Natural killer cell treated with Interleukin-12 subunit alpha and Interleukin-12 subunit beta and Interleukin-15 and Interleukin-18, amount 100 ng/mL, for 72 hours (primary cell): ENCODE measurements at places on chromosomes 16 and 17. TPM values are rescaled to one million over a fixed set of nuclear protein-coding genes. Genes with fewer than 3 reads are reported as not detected.
A peak's percentile ranks its signal among the peaks of the same experiment; 100 is the strongest.

The ZNF75A gene
- 43.0 TPM for total RNA-seq

The SOST gene
- not detected for total RNA-seq

The RHOT1 gene
- 25.2 TPM for total RNA-seq

The KCNH6 gene
- not detected for total RNA-seq

The POLR3E gene
- 114 TPM for total RNA-seq

The CLEC10A gene
- total RNA-seq = not detected

The ENPP7 gene
- 0.14 TPM for total RNA-seq

- no peaks in the 10 kb centered on the region for H3K36me3 ChIP-seq
- H3K27me3 ChIP-seq = no peaks in the 10 kb centered on the region
- peak overlapping the region; percentile 80 for H3K4me3 ChIP-seq
- DNase-seq = no peak
These were observed 22.6 kb downstream of the ACSM1 start for GRCh38 chr16:20674684-20675487.

DNA sequence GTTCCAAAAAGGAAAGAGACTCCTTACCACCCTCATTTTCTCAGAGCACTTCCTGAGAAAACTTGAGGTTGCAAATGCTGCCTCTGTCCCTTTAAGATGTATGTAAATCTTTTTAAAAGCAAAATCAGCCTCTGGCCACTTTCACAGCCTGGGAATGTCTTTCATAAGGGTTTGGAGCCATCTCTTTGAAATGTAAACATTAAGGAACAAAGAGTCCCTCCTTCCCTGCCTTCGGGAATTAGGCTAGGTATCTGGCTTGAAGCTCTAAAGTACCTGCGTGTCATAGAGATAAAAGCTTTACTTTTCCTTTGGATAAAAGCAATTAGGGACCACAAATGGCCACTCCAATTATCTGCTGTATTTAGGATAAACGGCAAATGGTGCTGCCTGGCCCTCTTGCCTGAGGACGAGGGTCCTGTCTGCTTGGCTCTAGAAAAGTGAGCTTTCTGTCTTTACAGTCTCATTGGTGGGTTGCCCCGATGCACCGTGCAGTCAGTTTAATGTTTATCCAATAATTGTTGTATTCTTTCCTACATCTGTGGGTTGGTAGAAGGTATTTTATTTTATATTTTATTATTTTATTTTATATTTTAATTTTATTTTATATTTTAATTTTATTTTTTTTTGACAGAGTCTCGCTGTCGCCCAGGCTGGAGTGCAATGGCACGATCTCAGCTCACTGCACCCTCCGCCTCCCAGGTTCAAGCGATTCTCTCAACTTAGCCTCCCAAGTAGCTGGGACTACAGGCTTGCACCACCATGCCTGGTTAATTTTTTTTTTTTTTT, 23.9 kb downstream of the NLRC3 start:
- no peak overlapping the region for H3K4me3 ChIP-seq
- no peaks in the 10 kb centered on the region for H3K27me3 ChIP-seq

DNA sequence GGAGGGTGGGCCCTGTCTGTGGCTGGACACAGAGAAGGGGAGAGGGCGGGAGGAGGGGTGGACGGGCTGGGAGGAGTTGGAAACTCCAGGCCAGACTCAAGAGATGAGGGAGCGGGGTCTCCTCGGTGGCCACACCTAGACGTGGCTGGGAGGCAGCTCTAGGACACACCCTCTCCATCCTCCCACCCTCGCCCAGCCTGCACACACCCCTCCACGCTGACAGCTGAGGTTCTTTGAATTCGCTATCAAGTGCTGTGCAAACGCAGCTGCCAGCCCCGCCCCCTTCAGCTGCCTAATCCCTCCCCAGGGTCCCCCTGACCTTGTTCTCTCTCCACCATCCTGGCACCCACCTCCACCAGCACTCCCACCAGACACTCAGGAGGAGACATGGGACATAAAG, 48.7 kb downstream of the DNAH17 start:
- H3K36me3 ChIP-seq = no peaks in the 10 kb centered on the region
- H3K27me3 ChIP-seq = no peaks in the 10 kb centered on the region
- H3K27ac ChIP-seq = no peak overlapping the region
- peaks cover 4% of the 10 kb centered on the region for H3K4me1 ChIP-seq

DNA sequence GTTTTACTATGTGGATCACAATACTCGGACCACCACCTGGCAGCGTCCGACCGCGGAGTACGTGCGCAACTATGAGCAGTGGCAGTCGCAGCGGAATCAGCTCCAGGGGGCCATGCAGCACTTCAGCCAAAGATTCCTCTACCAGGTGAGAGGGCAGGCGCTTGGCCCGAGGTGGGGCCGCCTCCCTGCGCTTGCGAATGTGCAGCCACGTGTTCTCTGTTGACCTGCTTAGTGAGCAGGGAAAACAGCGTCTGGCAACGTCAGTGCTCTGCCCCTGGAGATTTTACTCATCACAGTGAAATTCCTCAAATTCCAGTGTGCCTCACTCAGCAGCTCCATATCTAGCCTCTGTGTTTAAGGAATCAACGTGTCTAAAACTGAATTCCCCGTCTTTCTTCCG, 33.4 kb upstream of the CLEC18A start:
- no peak overlapping the region for H3K27ac ChIP-seq
- H3K4me1 ChIP-seq = no peaks in the 10 kb centered on the region
- no peaks in the 10 kb centered on the region for H3K27me3 ChIP-seq
- DNase-seq = no peak

GRCh38 chr17:40813804-40814203, 8.6 kb downstream of the KRT10 start:
- no peak overlapping the region for H3K27ac ChIP-seq
- H3K27me3 ChIP-seq = peaks cover 35% of the 10 kb centered on the region
- peaks cover 23% of the 10 kb centered on the region for H3K36me3 ChIP-seq
- no peak overlapping the region for H3K4me3 ChIP-seq
- DNase-seq = no peak

DNA sequence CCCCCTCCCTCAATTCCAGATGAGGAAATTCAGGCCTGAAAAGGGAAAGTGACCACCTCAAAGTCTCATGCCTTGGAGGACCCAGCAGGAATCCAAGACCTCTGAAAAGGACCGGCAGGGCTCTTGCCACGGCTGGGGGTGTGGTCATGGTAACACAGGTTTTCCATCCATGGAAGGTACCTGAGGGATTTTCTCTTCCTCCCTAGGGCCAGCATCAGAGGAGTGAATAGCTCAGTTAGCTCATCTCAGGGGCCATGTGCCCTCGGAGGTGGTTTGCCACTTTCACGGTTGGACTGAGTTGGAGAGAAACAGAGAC, 1.3 kb downstream of the CIITA start:
- H3K27ac ChIP-seq = peak overlapping the region; percentile 81
- peak overlapping the region; percentile 83 for H3K4me3 ChIP-seq
- H3K27me3 ChIP-seq = peaks cover 8% of the 10 kb centered on the region
- DNase-seq = no peak

- H3K4me1 ChIP-seq = peaks cover 10% of the 10 kb centered on the region
- peak overlapping the region; percentile 12 for H3K4me3 ChIP-seq
- H3K27ac ChIP-seq = no peak overlapping the region
- no peak for DNase-seq
These were observed 4.8 kb downstream of the GFAP start for GRCh38 chr17:44910231-44911106.

GRCh38 chr16:66617010-66617434, 12.5 kb downstream of the CMTM3 start:
- no peaks in the 10 kb centered on the region for H3K27me3 ChIP-seq
- no peak for DNase-seq
- H3K4me3 ChIP-seq = no peak overlapping the region
- H3K27ac ChIP-seq = no peak overlapping the region
- H3K4me1 ChIP-seq = no peaks in the 10 kb centered on the region

- no peak overlapping the region for H3K27ac ChIP-seq
- peaks cover 65% of the 10 kb centered on the region for H3K4me1 ChIP-seq
- DNase-seq = no peak
- no peaks in the 10 kb centered on the region for H3K27me3 ChIP-seq
These were observed 3.9 kb downstream of the XYLT1 start for GRCh38 chr16:17466876-17467275.

- peaks cover 2% of the 10 kb centered on the region for H3K4me1 ChIP-seq
- H3K27ac ChIP-seq = no peak overlapping the region
- no peak overlapping the region for H3K4me3 ChIP-seq
- H3K27me3 ChIP-seq = peaks cover 46% of the 10 kb centered on the region
- H3K36me3 ChIP-seq = no peaks in the 10 kb centered on the region
These were observed 12.0 kb upstream of the BCAR1 start for GRCh38 chr16:75263291-75263962.

GRCh38 chr17:76154936-76155845, 14.1 kb upstream of the FOXJ1 start:
- no peaks in the 10 kb centered on the region for H3K4me1 ChIP-seq
- no peaks in the 10 kb centered on the region for H3K36me3 ChIP-seq
- H3K4me3 ChIP-seq = no peak overlapping the region
- DNase-seq = peak; percentile 44
- H3K27me3 ChIP-seq = no peaks in the 10 kb centered on the region

- no peak overlapping the region for H3K4me3 ChIP-seq
- H3K4me1 ChIP-seq = no peaks in the 10 kb centered on the region
- H3K36me3 ChIP-seq = no peaks in the 10 kb centered on the region
- H3K27me3 ChIP-seq = peaks cover 41% of the 10 kb centered on the region
These were observed 1.2 kb downstream of the EPN3 start for GRCh38 chr17:50533720-50534148.

GRCh38 chr17:17448076-17448475, 28.7 kb upstream of the MED9 start:
- H3K4me1 ChIP-seq = no peaks in the 10 kb centered on the region
- H3K36me3 ChIP-seq = no peaks in the 10 kb centered on the region
- no peak overlapping the region for H3K4me3 ChIP-seq
- H3K27me3 ChIP-seq = peaks cover 15% of the 10 kb centered on the region
- DNase-seq = no peak
- no peak overlapping the region for H3K27ac ChIP-seq

DNA sequence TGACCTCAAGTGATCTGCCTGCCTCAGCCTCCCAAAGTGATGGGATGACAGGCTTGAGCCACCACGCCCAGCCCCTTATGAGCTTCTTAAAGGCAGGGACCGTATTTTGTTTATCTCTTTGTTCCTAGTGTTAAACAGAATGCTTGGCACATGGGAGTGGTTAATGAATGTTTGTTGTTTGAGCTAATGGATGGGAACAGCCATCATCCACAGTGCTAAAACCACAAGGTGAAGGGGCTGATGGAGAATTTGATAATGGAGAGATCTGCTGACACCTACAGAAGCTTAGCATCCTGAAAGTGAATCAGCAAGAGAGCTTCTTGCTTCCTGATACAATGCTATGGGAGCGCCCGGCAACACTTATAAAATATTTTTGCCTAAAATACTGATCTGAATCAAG, 8.6 kb upstream of the CDH1 start:
- H3K27me3 ChIP-seq = peaks cover 5% of the 10 kb centered on the region
- no peak overlapping the region for H3K27ac ChIP-seq
- H3K36me3 ChIP-seq = no peaks in the 10 kb centered on the region

GRCh38 chr17:64269687-64270649, 6.9 kb upstream of the TEX2 start:
- peaks cover 4% of the 10 kb centered on the region for H3K27me3 ChIP-seq
- DNase-seq = no peak
- H3K4me3 ChIP-seq = peak overlapping the region; percentile 61
- H3K4me1 ChIP-seq = peaks cover 23% of the 10 kb centered on the region
- H3K36me3 ChIP-seq = no peaks in the 10 kb centered on the region

DNA sequence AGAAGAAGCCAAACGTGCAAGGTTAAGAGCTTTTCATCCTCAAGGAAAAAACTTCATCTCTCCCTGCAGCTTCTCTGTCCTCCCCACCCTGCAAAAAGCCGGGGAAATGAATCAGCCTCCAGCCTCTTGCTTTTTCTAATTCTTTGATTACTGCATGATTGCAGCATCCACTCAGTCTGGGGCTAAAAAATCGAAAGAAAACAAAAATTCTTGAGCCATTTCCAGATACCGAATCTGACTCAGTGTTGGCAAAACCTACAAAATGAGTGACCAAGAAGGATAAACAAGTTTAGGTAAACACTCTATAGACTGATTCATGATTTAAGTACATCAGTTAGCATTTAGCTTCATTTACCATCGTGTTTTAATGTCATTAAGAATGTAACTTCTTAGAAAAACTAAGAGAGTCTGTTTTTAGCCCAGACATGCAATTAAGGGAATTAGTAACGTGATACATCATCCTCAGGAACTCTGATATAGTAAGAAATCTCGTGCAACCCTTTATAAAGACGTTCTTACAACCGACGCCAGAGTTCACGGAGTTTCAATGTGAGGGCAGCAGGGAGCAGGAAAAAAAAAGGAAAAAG, 287.3 kb upstream of the FOXF1 start:
- DNase-seq = peak; percentile 20
- no peaks in the 10 kb centered on the region for H3K4me1 ChIP-seq
- no peak overlapping the region for H3K27ac ChIP-seq
- no peak overlapping the region for H3K4me3 ChIP-seq

DNA sequence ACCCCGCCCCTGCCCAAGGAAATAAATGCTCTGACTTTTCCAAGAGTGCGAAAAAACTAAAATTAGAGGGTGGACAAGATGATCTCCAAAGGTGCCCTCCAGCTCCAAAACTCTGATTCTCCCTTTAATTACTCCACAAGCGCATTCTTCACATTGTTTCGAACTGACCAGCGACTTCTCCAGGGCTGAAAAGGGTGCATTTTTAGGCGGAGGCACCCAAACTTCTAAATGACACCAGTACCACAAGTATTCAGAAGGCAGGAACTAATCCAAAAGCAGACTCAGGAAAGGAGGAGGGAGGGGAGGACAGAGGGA, 750 bp downstream of the ZFHX3 start:
- H3K36me3 ChIP-seq = no peaks in the 10 kb centered on the region
- peaks cover 6% of the 10 kb centered on the region for H3K4me1 ChIP-seq
- H3K4me3 ChIP-seq = peak overlapping the region; percentile 39

GRCh38 chr17:57436565-57436964, 180.2 kb downstream of the MSI2 start:
- no peak for DNase-seq
- no peak overlapping the region for H3K4me3 ChIP-seq
- no peaks in the 10 kb centered on the region for H3K36me3 ChIP-seq
- no peak overlapping the region for H3K27ac ChIP-seq
- H3K27me3 ChIP-seq = no peaks in the 10 kb centered on the region

DNA sequence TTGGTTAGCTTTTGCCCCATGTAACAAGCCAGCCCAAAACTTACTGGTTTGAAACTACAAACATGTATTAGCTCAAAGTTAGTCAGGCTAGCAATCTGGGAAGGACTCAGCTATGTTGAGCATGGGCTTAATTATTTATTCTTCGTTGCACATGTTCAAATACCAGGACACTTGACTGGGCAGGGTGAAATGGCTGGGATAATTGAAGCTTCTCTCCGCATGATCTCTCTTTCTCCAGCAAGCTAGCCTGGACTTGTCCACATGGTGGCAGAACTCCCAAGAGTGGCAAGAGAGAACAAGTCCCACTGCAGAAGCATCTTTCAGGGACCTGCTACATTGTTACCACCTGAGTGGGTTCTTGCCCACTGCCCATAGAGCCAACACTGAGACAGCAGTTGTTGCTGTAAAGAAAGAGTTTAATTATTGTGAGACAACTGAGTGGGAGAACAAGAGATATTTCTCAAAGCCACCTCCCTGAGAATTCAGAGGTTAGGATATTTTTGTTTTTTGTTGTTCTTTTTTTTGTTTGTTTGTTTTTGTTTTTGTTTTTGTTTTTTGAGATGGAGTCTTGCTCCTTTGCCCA, 16.8 kb upstream of the ATF7IP2 start:
- no peaks in the 10 kb centered on the region for H3K36me3 ChIP-seq
- H3K4me3 ChIP-seq = no peak overlapping the region
- H3K27me3 ChIP-seq = no peaks in the 10 kb centered on the region
- H3K4me1 ChIP-seq = no peaks in the 10 kb centered on the region
- DNase-seq = no peak
